CD4-positive, alpha-beta T cell treated with Interleukin-2 at 100 ng/mL for 4 hours (primary cell): ENCODE measurements at places on chromosomes 5 and 9.

DNA sequence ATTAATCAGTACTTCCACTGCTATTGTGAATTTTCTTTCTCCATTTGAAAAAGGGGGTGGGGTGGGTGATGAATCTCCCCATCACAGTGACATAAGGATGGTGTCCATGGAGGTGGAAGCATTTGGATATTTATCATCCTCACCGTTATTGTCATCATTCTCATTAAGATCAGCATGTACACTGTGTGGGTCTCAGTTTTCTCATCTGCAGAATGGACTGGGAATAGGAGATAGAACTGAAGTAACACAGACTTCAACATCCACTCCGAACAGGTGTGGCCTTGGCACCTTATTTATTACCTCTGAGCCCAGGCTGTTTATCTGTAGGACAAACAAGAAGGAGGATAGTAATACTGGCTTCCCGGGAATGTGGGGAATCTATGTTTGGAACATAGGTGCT lies 165.9 kb downstream of the PAPPA start:
- no peak for DNase-seq

- DNase-seq = peak; percentile 56
Measured at GRCh38 chr9:35664531-35665470, at the start of gene ARHGEF39. Gene ARHGEF39, minus strand, starts transcription at chr9:35665195. Its CDS starts 26 bp downstream, at chr9:35665169.

GRCh38 chr9:114163517-114163951 lies 8.2 kb downstream of the COL27A1 start:
- DNase-seq = no peak

GRCh38 chr5:77358255-77359205 lies 133.6 kb downstream of the WDR41 start:
- DNase-seq = no peak

- DNase-seq = no peak
Measured at GRCh38 chr5:32071351-32071944, 102.7 kb downstream of the GOLPH3 start.

GRCh38 chr9:73780916-73781315 lies 629.3 kb downstream of the ANXA1 start:
- no peak for DNase-seq

DNA sequence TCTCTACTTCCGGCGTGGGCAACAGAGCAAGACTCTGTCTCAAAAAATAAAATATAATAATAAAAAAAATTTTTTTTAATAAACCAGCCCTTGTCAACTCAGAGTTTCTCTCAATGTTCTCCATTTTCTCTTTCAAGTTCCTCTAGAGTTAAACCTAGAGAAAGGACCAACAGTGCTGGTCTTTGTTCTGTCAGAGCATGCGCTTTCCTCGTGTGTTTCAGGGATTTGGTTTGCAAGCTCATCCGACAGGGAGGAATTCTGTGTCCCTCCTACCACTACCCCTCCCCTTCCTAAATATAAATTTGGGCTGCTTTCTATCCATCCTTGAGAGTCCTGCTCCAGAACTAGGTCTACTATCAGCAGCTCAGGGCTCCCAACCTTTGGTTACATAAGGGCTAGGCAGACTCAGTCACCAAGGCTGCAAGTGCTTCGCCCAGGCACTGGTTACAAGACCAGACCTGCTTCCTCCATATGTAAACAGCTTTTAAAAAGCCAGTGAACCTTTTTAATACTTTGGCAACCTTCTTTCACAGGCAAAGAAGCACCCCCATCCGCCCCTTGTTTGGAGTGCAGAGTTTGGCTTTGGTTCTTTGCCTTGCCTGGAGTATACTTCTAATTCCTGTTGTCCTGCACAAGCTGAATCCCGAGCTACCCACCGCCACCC lies 13.5 kb downstream of the SETX start:
- DNase-seq = no peak

GRCh38 chr9:29150606-29151005 lies 1577.3 kb upstream of the C9orf72 start:
- DNase-seq = no peak

DNA sequence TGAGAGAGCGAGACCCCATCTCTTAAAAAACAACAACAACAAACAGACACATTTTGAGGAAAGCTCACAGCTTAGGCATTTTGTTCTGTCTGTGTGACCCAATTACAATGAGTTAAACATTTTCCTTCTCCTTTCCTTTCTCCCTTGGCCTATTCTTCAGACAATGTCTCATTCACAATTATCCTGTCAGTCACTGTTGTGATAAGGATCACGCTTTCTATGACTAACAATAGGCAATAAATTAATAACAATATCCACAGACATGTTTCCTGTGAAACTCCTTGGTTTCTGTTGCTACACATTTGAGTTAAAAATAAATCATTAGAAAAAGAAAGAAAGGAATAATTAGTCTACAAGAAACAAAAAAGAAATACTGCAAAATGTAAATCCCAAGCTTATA lies 19.8 kb upstream of the CARTPT start:
- DNase-seq = no peak

- no peak for DNase-seq
Measured at GRCh38 chr5:80370390-80370789, 37.5 kb upstream of the ZFYVE16 start.

DNA sequence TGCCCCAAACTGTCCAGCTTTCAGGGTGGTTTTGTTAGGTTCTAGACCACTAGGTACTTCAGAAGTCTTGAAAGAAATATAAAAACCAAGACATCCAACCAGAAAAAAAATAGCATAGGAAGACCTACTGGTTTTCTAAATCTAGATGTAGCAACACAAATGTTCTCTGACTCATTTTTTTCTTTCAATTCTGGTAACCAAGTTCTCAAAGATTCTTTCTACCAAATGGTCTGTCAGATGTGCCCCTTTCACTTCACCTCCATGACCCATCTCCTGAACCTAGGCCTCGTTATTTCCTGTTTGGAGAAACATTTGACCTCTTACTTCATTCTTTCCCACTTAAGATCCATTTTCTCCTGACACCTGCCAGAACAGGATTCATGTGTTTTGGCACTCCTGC lies 355.3 kb downstream of the KIAA0825 start:
- DNase-seq = no peak

DNA sequence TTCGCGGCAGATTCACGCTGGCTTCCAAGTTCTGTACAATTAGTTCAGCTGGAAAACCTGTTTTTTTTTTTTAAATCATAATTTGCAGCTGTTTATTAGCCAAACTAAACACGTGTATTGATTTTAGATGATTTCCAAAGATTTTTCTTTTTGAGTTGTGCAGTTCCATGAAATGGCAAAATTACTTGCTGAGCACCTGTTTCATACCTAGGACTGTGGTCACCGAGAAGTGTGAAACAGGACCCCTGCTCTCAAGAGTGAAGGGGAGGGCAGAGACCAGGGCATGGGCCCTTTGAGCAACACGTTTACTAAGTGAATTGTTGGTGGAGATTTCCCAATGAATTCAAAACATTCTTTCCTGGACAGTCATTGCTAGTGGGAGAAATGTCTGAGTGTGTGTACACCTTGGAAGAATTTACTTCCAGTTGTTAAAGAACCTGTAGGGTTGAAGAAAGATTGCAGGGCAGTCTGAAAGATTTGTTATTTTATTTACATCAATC lies 688 bp downstream of the SNX24 start:
- no peak for DNase-seq

DNA sequence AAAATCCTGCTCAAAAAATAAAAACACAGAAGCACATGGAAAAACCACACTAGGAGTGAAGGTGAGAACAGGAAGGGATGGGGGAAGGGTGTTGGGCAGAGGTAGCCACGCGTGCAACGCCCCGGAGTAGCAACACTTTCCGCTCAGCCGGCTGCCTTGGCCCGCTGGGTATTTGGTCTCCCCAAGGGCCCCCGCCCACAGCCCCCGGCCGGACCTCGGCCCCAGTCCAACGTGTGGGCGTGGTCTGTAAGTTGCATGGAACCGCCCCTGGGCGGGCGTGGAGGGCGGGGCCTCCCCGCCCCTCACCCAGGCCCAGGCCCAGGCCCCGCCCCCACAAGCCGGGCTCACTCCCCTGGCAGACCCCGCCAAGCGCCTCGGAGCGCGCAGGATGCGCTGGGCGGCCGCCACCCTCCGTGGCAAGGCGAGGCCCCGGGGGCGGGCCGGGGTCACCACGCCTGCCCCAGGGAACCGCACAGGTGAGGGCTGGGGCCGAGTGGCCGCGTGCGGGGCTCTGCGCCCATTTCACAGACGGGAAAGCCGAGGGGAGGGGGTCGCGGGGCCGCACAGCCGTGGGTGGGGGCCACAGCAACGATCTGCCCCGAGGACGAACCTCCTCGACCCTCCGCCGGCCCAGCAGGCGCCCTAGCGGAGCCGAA lies at the start of gene SUSD3:
Gene SUSD3 (plus strand): TSS at position 347 of the 656 bp plus-strand sequence. CDS start 42 bp downstream, at position 389.
- peak; percentile 62 for DNase-seq

- no peak for DNase-seq
Measured at GRCh38 chr5:19462019-19462418, 526.0 kb downstream of the CDH18 start.

DNA sequence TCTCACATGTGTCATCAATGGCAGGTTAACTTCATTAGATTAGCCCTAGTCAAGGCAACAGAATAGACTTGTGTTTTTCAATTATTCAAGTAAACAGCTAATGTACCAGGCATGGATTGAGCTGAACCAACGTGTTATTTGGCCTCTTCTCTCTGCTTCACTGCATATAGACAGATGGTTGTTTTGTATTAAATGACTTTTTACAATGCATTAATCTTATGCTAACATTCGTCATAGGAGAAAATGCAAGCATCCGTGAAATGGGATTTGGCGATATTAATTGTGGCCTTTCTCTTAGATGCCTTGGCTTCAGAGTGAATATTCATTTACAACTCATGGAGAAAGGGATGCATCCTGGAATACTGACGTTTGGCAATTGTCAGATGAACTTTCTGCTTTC lies 208.0 kb downstream of the KCTD16 start:
- no peak for DNase-seq

DNA sequence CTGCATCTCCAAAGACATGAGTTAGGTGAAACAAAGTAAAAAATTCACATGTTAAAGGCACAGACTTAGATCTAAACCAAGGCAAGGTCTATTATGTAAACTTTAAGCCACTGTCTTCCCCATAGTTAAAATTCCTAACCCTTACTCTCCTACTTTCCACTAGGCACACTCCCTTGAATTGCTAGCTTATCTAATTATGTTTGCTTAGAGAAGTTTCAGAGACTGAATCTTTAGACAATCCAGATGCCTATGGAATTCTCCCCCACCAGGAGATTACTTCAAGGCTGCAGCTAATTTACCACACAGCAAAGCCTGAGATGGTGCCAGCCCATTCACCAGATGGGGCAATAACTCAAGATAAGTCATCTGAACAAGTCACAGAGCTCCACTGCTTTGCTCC lies 803.1 kb upstream of the COX7C start:
- no peak for DNase-seq

- no peak for DNase-seq
Measured at GRCh38 chr5:139181322-139181730, 16.8 kb downstream of the SIL1 start.

- DNase-seq = no peak
Measured at GRCh38 chr5:73957397-73958001, 331.5 kb downstream of the ARHGEF28 start.

DNA sequence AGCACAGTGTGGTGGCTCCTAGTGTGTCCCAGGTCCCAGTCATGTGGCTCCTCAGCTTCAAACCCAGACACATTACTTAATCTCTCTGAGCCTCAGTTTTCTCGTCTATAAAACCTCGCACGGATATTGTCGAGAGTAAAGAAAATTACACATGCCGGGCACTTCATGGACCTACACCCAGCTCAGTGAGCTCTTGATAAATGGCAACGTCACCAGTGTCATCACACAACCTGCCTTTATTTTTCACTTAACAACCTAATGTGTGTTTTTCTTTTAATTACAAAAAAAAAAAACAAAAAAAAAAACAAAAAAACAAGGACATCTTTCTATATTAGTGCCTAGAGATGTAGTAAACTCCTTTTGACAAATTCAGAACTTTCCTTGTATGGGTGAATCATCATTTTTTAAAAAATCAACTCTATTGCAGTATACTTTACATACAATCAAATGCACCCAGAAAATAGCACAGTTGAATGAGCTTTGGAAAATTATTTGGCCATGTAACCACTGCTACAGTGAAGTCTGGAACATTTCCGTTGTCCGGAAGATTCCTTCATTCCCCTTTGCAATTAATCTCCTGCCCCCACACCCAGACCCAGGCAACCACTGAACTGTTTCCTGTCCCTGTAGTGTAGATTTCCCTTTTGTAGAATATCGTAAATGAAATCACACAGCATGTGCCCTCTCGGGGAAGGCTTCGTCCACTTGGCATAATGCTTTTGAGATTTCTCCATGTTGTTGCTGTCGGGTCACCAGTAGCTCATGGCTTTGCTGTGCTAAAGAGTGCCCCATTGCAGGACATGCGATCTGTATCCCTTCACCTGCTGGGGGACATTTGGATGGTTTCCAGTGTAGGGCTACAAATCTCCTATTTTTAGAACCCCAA lies 100.4 kb upstream of the LARP1 start:
- no peak for DNase-seq

- DNase-seq = no peak
Measured at GRCh38 chr5:34551911-34552433, 104.2 kb upstream of the RAI14 start.

- peak; percentile 22 for DNase-seq
Measured at GRCh38 chr5:1374030-1374678, 29.3 kb upstream of the CLPTM1L start.

DNA sequence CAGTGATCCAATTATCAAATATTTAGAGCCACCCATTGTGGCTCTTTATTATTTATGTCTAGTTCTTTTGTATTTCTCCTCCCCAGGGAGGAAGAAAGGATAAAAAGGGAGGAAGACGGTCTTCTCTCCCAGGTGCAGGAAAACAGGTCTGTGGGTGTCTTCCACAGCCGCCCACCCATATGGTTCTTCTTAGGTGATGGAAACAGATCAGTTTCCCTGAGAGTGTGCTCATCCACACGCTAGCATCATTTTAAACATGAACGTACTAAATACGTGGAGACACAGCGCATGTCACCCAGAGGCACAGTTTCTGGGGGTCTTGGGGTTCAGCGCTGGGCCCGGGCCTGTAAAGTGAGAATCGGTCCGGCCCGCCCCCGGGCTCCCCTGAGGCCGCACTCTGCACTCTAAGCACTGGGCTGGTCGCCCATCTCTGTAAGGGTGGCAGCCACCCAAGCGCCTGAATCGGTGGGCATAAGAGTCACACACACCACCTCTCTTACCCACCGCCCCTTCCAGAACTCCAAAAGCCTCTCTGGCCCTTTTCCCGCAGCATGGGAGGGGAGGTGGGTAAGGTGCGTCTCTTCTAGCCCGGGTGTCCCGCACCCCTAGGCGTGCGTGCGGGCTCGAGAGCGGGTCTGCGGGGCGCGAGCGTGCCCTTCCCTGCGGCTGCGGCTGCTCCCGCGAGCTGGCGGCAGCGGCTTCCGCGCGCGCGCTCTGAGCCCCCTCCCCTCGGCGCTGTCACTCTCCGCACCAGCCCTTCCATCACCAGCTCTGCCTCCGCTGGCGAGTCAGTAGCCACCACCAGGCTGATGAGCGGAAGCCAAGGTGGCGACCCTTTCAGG lies 1.3 kb downstream of the PTCH1 start:
- peak; percentile 14 for DNase-seq

- DNase-seq = no peak
Measured at GRCh38 chr5:175671013-175671412, 13.1 kb downstream of the HRH2 start.

GRCh38 chr5:55454282-55454681 lies 80.5 kb downstream of the PLPP1 start:
- DNase-seq = no peak
